ENCODE measurements at places on chromosomes 5 and 9.

DNA sequence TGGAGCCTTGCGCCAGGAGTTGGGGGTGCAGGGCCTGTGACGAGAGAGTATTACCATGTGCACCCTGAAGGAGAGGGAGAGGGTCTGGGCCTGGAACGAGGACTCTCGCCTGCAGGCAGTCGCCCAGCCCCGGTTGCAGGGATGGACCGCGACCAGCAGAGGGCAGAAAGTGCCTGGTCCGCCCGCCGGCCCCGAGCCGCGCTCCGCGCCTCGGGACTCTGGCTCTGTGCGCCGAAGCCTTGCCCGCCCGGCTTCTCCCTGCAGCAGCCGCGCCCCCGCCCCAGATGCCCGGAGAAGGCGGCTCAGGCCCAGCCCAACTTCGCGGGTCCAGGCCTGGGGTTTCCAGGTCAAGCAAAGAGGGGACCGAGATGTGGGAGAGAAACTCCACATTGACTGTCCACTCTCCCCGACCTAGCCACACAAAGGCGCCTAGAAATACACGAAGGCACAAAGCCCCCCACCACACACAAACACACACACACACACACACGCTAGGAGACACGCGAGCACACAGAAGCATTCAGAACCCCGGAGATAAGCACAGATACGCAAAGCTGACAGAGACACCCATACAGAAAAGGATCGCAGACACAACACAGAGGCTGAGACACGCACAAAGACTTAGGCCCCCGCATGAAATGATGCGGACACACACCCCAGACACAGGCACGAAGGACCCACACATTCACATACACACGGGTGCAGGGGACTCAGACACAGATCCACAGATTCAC lies 2.0 kb upstream of the LMX1B start:
- DNase-seq: peak; percentile 40

GRCh38 chr5:58235299-58235698 lies 224.6 kb downstream of the PLK2 start:
- no peak for DNase-seq

- no peak for DNase-seq
These were observed 9.4 kb downstream of the OR2K2 start for GRCh38 chr9:111320631-111321030.

- no peak for DNase-seq
These were observed 55.4 kb downstream of the SNCAIP start for GRCh38 chr5:122367456-122367855.

- DNase-seq: no peak
These were observed 163.4 kb upstream of the FSTL4 start for GRCh38 chr5:133775584-133776304.
